ENCODE measurements at places on chromosomes 5 and 9.

DNA sequence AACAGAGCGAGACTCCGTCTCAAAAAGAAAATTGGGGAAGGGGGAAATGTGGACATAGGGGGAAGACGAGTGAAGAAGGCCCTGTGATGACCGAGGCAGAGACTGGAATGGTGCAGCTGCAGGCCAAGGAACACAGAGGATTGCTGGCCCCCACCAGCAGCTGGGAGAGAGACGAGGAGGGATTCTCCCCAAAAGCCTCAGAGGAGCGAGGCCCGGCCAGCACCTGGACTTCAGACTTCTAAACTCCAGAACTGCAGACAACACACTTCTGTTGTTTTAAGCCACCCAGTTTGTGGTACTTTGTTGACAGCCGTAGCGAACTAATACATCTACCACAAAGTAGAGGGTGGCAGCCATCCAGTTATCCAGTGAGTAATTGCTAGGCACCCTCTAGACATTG, 124.6 kb downstream of the ATPSCKMT start:
- DNase-seq = no peak

GRCh38 chr5:132473668-132474067, 16.9 kb downstream of the IRF1 start:
- no peak for DNase-seq

GRCh38 chr9:91643481-91644077, 219.9 kb upstream of the NFIL3 start:
- DNase-seq = no peak

DNA sequence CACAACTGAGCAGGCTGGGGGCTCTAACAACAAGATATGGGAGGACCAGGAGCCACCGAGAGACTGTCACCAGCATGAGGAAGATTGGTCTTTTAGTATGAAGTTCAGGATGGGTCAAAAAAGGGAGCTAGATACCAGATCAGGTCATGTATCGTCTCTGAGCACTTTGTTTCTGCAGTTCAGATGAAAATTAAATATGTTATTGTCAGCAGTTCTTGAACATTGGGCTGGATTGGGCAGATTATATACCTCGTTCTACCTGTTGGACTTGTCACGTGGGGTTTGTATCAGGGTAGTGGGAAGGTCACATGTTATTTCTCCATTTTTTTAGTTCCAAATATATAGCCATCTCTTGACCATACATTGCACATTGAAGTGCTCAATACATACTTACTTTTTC, 47.3 kb downstream of the RCL1 start:
- no peak for DNase-seq

DNA sequence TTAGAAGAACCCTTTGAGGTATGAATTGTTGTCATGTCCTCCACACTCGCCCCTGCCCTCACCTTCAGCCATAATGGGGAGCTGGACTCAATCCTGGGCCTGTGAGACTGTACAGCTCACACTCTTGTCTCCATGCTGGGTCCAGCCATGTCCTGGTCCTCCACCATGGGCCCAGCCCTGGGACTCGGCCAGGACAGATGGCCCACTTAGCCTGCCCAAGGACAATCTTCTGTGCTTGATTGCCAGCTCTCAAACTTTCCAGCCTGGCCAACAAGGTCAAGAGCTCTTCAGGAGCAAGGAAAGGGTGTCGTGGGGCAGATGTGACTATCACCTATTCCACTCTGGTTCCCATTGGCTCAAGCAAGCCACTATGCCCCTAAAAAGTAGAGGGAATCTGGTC, 90.8 kb downstream of the HRH2 start:
- no peak for DNase-seq

GRCh38 chr5:20609126-20609525, 621.1 kb upstream of the CDH18 start:
- no peak for DNase-seq

DNA sequence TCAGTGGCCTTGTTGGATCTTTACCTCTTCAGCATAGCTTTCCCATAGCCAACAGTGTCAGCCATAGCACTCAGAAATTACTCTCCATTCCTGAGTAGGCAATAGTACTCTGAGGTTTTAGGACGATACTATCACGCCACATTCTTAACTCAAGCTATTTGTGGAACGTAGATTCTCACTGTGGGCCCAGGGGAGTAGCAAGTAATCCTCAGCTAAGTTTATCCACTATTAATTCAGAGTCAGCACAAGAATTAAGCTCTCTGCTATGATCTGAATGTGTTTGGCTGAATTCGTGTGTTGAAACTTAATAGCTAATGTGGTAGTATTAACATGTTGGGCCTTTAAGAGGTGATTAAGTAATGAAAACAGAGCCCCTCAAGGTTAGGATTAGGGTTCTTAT, 858.8 kb upstream of the NUDT12 start:
- DNase-seq = no peak

GRCh38 chr5:124446120-124446519, 300.3 kb downstream of the ZNF608 start:
- no peak for DNase-seq

- no peak for DNase-seq
Observed at GRCh38 chr9:17587113-17587512, 8.2 kb downstream of the SH3GL2 start.

DNA sequence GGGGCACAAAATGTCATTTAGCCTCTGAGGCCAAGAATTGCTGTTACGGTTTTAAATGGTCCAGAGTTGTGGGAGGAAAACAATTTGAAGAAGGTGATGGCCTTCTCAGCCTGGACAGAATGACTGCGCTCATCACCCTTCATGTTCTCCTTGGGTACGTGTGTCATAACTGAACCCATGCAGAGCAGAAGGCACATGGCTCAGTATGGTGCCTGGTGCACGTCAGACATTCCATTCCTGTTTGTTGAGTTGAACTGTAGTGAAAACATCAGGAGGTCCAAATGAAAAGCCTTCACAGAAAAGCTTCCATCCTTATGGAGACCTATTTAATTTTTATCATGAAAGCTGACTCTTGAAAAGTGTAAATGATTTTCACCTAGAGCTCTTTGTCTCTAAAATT, 133.2 kb downstream of the CFAP90 start:
- no peak for DNase-seq

- DNase-seq = no peak
Observed at GRCh38 chr5:67257500-67257899, 60.9 kb upstream of the CD180 start.

DNA sequence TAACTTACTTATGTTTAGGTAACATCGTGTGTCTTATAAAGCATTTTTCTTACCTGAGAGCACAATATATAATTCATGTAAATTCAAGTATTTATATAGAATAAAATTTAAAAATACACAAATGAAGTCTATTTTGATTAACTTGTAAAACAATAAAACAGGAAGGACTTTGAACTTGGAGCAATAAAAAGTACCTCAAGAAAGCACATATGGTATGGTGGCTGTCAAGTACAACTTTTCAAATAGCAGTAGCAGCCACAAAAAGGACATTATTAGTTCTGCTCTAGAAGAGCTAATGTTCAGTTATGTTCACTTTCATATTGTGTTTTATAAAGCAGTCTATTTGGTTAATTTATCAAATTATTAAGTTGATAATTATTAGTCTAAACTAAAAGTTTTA, 31.4 kb downstream of the SLF1 start:
- DNase-seq = no peak

GRCh38 chr5:126897851-126898630, 121.1 kb downstream of the LMNB1 start:
- no peak for DNase-seq

GRCh38 chr9:31325778-31326177, 1058.7 kb upstream of the ACO1 start:
- DNase-seq = no peak

DNA sequence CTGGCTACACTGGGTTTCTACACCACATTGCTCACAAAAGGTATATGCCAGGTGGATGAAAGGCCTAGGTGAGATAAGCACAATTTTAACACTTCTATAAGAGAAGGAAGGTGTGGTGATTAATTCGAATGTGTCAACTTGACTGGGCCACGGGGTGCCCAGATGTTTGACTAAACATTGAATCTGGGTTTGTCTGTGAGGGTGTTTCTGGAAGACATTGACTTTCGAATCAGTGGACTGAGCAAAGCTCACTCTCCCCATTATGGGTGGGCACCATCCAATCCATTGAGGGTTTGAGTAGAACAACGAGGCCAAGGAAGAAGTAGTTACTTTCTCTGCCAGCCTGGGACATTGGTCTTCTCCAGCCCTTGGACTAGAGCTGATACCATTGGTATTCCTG, 78.2 kb upstream of the COL5A1 start:
- no peak for DNase-seq

GRCh38 chr5:168721002-168721753, 142.0 kb upstream of the PANK3 start:
- no peak for DNase-seq

GRCh38 chr9:86645303-86645702, 291.1 kb upstream of the TUT7 start:
- no peak for DNase-seq

- no peak for DNase-seq
Observed at GRCh38 chr5:150317048-150318003, 14.6 kb upstream of the ARSI start.

GRCh38 chr9:110031511-110032173, 176.3 kb downstream of the C9orf152 start:
- no peak for DNase-seq

DNA sequence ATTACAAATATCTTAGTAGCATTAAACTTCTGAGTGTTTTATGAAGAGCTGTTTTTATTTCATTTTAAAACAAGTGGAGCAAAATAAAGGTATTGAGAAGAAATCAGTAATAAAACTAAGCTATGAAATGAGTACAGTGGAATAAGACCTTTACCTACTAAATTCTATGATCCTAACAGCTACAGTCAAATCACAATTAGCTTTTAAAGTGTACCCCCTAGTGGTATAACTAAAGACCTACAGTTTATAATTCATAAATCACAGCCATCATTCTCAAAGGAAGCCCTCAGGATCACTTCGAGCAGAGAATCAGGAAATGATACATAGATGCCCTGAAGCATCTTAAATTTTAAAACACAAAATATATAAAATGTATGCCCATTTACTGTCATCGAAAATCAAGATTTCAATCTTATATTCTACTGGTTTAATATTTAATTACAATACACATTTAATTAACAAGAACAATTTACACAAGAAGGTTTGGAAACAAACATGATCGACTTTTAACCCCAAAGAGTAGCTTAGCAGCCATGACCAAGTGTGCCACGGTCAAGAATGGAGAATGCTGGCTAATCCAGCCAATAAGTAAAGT, 12.3 kb downstream of the CCNH start:
- no peak for DNase-seq

DNA sequence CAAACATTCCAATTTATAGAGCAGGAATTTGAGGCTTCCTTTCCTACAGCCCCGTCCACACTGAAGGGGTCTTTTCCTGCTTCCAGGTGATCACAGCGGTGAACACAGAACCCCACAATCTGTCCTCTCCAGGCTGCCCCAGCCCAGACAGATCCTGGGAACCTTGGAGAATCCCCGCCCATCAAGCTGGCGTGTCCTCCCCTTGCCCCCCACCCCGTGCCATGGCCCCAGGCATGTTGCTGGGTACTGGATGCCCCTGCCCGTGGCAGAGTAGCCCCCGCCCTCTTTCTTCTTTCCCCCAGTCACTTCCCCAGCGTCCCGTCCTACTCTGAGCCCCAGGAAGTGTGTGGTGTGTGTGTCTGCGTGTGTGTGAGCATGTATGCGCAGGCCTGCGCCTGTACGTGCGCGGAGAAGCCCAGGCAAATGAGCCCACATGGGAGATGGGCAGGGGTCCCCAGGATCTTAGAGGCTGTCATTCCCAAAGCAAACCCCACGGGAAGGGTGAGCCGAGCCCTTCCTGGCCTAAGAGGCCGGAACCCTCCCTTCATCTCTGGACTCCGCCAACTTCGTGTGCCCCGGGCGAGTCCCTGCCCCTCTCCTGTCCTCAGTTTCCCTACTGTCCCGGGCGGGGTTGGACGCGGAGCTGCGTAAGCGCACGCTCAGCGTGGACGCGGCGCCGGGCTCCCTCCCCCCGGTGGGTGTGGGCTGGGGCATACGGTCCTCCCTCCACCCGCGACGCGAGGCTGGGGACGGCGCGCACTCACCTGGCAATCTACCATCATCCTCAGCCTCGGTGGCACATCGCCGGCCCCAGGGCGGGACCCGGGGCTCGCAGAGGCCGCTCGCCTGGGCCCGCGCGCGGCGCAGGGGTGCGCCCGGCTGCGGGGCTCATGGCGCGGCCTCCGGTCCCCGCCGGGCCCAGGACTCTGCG, 15.2 kb downstream of the GBGT1 start:
- no peak for DNase-seq

DNA sequence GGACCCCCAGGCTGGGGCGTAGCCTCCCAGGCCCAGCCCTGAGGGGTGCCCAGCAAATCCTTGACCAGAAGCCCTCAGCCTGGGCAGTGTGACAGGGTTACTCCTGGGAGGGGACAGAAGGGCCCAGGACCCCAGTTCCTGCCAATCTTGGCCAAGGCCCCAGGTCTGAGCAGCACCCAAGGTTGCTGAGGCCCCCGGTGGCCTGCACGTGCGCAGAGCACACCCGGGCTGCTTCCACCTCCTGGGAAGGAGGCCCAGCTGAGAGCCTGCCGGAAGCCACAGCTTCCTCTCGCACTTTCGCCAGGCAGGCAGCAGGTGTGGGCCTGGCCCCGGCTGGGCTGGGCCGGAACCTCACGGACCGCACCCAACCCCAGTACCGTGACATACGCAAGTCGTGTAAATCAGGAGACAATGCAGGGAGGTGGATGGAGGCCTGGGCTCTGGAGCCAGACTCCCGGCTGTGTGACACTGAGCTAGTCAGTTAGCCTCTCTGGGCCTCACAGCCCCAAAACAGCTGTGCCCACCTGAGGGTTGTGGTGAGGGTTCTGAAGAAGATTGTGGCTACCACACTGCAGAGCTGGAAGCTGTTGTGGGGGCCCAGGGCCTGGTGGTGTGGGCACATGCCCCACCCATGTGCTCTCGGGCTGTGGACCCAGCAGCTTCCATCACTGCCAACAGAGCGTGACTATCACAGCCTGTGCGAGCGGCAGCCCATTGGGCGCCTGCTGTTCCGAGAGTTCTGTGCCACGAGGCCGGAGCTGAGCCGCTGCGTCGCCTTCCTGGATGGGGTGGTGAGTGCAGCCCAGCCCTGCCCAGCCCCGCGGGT, 5.1 kb downstream of the GRK6 start:
- no peak for DNase-seq

GRCh38 chr5:96936431-96937320, 796 bp downstream of the LNPEP start:
- DNase-seq = no peak

DNA sequence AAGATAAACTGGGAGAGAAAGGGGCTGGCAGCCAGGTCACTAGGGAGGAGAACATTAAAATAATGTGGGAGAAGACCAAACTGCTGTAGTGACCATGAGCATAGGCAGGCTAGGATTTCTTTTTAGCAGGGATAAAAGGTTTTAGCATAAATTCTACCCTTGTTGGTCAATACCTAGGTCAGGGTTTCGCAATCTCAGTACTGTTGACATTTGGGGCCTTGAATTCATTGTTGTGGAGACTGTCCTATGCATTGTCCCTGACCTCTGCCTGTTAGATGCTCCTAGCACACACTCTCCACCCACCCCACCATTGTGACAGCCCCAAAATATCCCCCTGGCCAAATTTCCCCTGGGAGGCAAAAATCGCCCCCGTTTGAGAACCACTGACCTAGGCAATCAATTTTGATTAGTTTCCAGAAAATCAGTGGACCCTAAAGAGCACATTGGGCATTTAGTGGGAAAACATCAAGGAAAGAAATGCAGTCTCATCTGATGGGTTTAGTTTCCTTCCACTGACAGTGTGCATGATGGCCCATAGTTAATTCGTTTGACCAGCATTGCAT, 181.4 kb downstream of the NTRK2 start:
- no peak for DNase-seq

- DNase-seq = no peak
Observed at GRCh38 chr5:91651704-91652103, 268.6 kb upstream of the ARRDC3 start.
